ENCODE measurements at places on chromosomes 7 and 10.

DNA sequence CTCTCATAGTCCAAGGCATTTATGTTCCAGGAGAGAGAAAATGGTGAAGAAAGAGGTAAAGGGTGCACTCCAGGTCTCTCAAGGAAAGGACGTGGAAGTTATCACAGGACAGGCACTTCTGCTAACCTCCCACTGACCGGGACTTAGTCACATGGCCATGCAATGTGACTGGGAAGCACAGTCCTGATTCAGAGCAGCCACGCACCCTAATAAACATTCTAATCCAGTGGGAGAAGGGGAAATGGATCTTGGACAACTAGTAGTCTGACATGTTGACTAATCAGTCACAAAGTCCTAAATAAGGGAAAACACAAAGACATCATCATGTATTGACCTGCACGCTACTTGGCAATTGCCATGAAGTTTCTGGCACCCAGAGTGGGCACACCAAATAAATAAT lies 417.5 kb upstream of the ZMIZ1 start:
- peak; percentile 55 for DNase-seq

DNA sequence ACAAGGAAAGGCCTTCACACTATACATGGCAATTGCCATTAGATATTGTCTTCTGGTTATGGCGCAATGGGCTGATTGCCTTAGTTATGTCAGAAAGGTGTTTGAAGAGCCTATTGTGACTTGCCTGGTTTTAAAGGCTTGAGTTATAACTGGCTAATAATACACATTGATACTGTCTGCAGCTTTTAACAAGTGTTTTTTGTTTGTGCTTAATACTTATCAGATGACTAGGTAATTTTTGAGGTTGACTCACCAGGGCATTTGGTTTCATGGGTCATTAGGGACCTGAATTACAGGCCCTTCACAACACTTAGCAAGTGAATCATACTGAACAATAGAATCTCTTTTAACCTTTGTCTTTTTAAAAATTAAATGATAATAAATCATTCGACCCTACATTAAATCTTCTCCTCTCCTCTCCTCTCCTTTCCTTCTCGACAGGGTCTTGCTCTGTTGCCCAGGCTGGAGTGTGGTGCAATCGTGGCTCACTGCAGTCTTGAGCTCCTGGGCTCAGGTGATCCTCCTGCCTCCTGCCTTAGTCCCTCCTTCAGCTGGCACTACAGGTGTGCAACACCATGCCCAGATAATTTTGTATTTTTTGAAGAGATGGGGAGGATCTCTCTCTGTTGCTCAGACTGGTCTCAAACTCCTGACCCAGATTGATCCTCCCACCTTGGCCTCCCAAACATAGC lies 196.3 kb downstream of the JCAD start:
- DNase-seq: no peak

GRCh38 chr10:24826009-24826408 lies 102.3 kb upstream of the ARHGAP21 start:
- no peak for DNase-seq

- no peak for DNase-seq
Measured at GRCh38 chr10:36115364-36115763, 473.3 kb upstream of the FZD8 start.

DNA sequence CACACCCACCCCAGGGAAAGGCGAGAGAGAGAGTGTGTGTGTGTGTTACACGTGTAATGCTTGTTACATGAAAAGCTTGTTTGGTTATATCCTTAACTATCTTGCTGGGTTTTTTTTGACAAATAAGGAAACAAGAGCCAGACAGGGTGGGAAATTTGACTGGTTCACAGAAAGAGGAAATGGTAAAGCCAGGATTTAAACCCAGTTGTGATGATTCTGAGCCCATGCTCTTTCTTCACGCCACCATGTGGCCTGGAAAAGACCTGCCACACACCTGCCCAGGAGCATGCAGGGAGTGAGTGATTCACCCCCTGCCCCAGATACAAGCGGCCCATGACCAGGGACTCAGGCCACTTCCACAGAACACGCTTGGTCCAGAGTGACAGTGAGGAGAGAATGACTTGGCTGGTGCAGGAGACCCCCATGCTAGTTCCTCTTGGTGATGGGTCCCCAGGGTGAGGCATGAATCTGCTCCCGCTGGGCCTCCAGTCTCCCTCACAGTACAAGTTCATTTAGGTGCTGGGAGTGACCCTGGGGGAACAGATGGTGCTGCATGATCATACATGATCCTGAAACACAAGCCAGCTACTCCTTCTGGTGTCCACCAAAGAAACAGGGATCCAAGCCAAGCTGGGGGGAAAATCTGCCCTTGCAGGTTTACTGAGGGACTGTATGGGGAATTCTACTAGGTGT lies 21.0 kb upstream of the EIF5AL1 start:
- peak; percentile 70 for DNase-seq

DNA sequence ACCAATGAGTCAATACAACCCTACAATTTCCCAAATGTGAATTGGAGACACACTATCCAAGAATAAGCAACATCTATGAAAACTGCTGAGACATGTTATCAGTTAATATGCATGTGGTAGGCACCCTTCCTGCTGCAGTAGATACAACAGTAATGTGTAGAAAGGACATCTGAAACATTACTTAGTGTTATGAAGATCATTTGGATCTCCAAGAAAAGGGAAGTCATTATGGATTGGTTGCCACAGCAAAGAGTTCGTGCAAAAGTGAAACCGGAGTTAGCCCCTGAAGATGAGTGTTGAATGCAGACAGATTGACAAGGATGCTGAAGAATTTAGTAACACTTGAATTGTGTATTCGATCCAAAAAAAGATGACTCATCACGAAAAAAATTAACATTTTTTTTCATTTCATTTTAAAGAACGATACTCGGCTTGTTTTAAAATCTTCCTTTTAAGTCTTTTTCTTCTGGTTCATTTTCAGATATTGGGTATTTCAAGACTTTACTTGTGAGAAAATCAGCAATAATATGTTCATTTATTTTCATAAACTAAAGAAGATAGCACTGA lies 322.4 kb upstream of the KLF6 start:
- DNase-seq: peak; percentile 52

DNA sequence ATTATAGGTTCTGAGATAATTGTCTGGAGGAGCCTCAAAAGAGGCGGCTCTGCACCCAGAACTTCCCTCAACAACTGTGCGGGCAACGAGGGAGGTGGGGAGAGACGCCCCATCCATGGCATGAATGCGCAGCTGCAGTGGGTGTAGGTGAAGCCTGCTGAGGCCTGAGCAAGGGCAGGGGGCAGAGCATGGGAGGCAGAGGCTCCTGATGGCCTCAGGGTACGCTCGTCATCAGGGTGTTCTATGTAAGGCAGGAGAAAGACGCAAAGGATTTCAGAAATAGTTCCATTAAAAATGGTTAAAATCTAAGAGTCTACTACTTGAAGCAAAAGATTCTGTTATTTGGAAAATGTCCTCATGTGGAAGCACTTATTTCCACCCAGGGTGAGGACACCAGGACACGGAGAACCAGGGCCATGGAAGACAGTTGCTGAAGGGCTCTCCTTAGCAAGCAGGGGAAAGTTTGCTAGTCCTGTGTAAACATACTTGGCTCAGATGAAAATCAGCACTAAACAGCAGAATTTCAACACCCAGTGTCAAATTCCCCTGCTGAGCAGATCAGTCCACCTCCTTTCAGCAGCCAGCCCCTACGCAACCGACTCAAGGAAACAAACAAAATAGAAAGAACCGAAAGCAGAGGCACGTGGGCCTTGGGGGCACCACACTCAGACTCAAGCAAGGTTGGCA lies 18.9 kb downstream of the INSIG1 start:
- peak; percentile 34 for DNase-seq

DNA sequence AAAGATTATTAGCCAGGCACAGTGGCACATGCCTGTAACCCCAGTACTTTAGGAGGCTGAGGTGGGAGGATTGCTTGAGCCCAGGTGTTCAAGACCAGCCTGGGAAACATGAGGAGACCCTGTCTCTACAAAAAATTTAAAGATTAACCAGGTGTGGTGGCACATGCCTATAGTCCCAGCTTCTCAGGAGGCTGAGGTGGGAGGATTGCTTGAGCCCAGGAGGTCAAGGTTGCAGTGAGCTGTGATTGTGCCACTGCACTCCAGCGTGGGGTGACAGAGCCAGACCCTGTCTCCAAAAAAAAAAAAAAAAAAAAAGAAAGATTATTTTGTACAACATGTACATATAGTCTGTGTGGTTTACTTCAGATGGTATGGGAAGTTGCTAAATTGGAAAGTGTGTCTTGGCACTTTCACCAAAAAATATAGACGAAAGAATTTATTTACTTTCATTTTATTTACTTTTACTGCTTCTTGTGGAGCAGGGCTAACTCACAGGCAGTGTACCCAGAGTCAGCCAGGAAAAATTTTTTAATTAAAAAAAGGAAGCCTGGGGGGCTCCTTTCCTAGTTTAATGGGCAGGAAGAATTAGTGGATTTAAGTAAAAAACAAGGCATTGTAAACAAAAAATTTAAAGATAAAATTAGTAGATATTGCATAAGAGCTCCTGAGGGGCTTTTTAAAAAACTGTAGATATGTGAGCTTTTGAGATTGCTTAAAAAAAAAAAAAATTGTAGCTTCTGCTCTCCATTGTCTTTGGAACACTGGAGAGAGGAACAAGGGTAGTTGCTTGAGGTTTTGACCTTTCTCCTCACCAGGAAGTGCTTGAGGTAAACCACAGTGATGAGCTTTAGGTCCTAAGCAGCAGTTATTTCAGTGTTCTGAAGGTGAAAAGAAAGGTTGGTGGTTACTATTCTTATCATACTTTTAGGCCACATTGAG lies 44.6 kb upstream of the VDAC2 start:
- DNase-seq: peak; percentile 32

DNA sequence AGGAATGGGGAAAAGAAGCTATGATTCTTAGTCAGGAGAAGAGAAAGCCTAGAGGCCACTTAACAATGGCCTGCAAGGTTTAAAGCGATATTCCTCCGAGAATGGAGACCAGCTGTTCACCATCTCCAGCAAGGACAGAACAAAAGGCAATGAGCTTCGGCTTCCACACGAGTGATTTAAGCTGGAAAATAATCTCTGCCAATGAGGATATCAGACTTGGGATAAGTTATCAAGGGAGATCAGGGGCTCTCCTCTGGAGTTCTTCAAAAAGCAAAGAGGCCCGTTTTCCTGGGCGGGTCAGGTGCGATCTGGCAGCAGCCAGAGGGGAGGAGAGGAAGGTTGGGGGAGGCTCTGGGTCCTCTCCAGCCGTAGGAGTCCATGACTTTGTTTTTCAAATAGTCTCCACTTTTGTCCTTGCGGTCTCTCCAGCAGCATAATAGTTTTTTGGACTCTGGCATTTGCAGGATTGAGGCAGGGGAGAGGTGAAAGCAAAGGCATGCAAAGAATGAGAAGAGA lies 211.3 kb downstream of the SKIDA1 start:
- DNase-seq: no peak

DNA sequence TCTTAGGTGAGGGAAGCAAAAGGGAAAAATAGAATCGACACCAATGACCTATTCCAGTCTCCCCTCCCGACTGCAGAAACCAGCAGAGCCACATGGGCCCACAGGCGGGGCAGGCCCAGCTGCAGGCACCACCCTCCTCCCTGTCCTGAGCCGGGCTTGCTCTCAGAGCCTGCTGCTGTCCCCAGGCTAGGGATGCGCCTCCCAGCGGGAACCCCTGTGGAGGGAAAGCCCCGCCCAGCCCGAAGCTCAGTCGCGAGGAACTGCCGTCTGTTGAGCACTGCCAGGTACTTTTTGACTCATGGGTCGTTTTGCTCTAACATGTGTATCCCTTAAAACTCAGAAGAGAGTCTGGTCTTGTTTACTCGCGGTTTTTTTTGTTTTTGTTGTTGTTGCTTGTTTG lies 124.5 kb upstream of the RET start:
- no peak for DNase-seq

All from suppressor macrophage treated with lipopolysaccharide for 1 hour (primary cell).